ENCODE measurements at places on chromosomes 2 and 18. TPM values are rescaled to one million over a fixed set of nuclear protein-coding genes. Genes with fewer than 3 reads are reported as not detected.

Gene CIDEA
- total RNA-seq = not detected

Gene CRYGA
- total RNA-seq = not detected

Gene CNTNAP5
- total RNA-seq = not detected

Gene RIT2
- total RNA-seq = not detected

Gene TTC32
- total RNA-seq = 1.9 TPM

Gene COL3A1
- 408 TPM for total RNA-seq

Gene GDF7
- total RNA-seq = under 0.01 TPM

Gene TAF1B
- 19.9 TPM for total RNA-seq

Gene NT5C1B
- not detected for total RNA-seq

Gene SMC6
- 10.4 TPM for total RNA-seq

Gene SP5
- not detected for total RNA-seq

Gene NAT8
- total RNA-seq = not detected

Measured in IMR-90 (cell line).